ENCODE measurements at places on chromosomes 12 and 14.

DNA sequence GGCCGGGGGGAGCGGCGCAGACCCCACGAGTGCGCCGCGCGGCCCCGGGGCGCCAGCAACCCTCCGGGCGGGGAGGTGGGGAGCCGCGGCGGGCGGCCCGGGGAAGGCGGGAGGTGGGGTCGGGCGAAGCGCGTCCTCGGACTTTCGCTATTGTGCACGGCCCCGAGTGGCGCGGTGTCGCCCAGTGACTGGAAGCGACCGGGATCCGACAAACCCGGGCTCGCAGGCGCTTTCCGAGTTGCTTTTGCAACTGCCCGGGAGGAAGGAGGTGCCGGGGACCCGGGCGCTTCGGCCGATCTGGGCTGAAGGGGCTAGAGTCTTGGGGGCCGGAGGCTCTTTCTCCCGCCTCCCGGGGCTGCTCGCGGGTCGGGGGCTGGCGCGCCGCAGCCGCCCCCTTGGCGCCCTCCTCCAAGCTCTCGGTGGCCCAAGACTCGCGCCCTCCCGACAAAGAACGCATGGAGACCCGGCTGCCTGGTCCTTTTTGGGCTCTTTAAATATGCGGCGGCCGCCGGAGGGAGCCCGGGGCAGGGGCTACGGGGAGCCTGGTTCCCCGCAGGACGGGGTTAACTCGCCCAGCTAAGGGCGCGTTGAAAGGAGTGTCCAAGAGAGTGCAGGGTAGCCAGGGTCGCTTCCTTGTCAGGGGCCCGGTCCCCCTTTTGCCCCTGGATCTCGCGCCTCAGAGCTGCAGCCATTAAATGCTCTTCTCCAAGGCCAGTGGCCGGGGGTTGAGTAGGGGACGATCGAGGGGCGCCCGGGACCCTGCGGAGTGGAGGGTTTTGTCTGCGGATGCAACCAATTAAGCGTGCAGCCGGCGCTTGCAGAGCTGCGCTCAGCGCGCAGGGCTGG, 1.4 kb downstream of the HMGA2 start:
- no peak for DNase-seq

- peak; percentile 26 for DNase-seq
Observed at GRCh38 chr14:93301821-93302447, 30.9 kb downstream of the BTBD7 start.

DNA sequence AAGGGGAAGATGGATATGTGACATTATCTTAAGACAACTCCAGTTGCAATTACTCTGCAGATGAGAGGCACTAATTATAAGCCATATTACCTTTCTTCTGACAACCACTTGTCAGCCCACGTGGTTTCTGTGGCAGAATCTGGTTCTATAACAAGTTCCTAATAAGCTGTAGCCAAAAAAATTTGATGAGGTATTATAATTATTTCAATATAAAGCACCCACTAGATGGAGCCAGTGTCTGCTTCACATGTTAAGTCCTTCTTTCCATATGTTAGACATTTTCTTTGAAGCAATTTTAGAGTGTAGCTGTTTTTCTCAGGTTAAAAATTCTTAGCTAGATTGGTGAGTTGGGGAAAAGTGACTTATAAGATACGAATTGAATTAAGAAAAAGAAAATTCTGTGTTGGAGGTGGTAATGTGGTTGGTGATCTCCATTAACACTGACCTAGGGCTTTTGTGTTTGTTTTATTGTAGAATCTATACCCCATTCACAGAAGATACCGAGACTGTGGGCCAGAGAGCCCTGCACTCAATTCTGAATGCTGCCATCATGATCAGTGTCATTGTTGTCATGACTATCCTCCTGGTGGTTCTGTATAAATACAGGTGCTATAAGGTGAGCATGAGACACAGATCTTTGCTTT, 36.9 kb downstream of the PSEN1 start:
- peak; percentile 68 for DNase-seq

DNA sequence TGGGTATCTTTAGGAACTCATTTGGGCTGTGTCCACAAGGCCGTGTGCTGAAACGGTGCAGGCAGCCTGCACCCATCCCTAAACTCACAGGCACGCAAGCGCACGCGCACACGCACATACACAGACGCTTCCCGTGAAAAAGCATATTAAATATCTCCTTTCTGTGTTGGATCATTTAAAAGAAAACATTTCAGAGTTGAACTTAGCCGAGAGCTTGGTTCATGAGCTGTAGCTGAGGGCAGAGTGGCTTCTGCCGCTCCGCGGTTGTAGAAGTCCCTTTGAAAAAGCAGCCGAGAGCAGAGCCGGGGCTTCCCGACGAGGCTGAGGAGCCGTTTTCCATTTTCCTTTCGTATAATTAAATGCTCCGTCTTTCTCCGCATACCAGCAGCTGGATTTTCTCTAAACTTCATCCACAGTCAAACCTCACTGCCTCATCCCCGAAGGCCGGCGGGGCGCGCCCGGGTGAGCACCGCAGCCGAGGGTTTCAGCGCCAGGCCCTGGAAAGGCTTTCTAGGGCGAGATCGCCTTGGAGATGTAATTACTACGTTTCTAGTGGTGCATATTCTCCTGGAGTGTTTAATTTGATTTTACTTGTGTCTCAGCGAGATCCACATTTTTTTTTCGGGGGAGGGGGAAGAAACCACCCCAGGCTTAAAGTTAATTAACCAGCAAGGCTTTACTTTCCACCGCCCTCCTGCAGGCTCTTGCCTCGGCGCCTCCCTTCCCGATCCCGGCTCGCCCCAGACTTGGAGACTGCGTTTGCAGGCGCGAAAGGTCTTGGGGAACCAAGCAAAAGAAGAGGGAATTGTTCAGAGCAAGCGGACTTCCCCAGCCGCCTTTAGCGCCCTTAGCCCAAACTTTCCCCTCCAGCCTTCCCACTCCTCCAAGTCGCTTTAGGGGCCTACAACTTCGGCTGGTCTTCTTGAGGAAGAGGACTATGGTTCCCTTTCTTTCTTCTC, 3.0 kb upstream of the HOXC13 start:
- DNase-seq, result no peak

- DNase-seq, result no peak
Observed at GRCh38 chr12:77800501-77800900, 30.2 kb upstream of the NAV3 start.

- peak; percentile 79 for DNase-seq
Observed at GRCh38 chr12:22443379-22444316, 100.7 kb downstream of the C2CD5 start.

GRCh38 chr12:41250748-41251147, 62.6 kb downstream of the PDZRN4 start:
- peak; percentile 29 for DNase-seq

GRCh38 chr14:93329965-93330608, 2.7 kb downstream of the BTBD7 start:
- no peak for DNase-seq

DNA sequence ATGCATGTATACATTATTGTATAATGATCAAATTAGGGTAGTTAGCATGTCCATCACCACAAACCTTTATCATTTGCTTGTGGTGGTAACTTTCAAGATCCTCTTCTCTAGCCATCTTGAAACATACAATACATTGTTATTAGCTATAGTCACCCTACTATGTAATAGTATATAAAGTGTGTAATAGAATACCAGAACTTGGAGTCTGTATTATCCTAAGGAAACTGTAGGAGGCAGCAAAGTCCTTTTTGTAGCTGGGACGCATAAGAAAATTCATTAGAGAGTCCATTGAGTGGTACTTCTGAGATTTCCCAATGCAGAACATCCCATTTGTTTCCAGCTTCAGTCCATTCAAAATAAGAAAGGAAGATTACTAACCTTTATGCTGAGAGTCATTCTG, 325.9 kb upstream of the LRFN5 start:
- peak; percentile 12 for DNase-seq

GRCh38 chr14:24633353-24633752, 637 bp downstream of the GZMB start:
- no peak for DNase-seq

- DNase-seq, result peak; percentile 97
Observed at GRCh38 chr14:24171422-24172260, at the start of gene REC8. Gene REC8, plus strand, starts transcription at chr14:24172080. Its CDS starts 473 bp downstream, at chr14:24172553.

GRCh38 chr14:95197551-95197950, 40.2 kb upstream of the DICER1 start:
- no peak for DNase-seq

DNA sequence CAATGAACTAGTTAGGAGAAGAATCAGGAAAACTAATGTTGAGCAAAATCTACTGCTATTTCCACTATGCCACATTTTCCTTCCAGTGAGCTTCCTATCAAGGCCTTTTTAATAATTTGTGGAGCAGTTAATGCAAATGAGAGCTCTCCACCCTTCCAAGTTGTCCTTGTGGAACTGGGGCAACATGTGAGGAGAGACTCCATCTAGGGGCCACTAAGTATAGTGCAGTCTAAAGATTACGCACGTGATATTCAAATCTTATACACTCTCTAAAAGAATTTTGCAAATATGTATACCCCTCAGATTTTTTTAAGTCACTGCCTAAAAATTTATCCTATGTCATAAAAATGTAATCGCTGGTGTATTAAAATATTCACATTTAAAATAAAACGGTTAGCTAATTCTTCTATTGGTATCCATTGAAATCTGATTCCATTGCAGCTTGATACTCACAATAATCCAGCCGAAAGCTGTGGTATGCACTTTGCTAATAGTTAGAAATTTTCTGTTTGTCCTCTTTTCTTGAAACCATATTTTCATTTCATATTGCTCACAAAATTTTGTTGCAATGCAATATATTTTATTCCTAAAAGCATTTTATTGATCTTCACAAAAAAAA, 100.1 kb downstream of the PAH start:
- DNase-seq, result peak; percentile 14

GRCh38 chr14:97724265-97724731, 927.1 kb downstream of the VRK1 start:
- no peak for DNase-seq

GRCh38 chr14:100588671-100589070, 1.5 kb upstream of the BEGAIN start:
- DNase-seq, result no peak

DNA sequence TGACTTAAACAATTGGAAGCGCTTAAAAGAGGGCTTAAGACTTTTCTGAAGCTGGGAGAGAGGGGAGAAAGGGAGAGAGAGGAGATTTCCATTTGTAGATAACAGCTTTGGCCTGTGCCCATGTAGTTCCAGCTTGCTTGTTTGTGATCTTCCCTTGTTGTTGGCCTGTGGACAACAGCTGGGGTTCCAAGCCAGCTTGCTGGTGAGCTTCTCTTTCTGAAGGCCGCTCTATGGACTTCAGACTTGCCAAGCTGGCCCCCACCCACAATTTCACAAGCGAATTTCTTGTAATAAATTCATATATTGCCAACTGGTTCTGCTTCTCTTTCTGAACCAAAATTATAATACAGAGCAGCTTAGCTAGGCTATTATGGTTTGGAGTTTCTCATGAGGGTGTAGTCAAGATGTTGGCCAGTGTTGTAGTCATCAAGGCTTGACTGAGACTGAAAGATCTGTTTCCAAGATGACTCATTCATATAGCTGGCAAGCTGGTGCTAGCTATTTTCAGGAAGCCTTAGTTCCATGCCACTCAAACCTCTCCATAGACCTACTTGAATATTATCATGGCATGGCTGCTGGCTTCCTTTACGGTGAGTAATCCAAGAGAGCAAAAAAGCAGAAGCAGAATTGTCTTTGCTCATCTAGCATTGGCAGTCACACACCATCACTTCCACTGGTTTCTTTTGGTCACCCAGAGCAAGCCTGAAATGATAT, 89.4 kb downstream of the ATP23 start:
- DNase-seq, result no peak

- DNase-seq, result no peak
Observed at GRCh38 chr12:115377230-115377629, 693.3 kb upstream of the TBX3 start.

- peak; percentile 29 for DNase-seq
Observed at GRCh38 chr12:100348657-100349454, 8.0 kb upstream of the SLC17A8 start.

GRCh38 chr12:72075401-72075800, 136.8 kb downstream of the TPH2 start:
- DNase-seq, result no peak

GRCh38 chr14:105316968-105317510, 2.5 kb downstream of the PACS2 start:
- DNase-seq, result no peak

DNA sequence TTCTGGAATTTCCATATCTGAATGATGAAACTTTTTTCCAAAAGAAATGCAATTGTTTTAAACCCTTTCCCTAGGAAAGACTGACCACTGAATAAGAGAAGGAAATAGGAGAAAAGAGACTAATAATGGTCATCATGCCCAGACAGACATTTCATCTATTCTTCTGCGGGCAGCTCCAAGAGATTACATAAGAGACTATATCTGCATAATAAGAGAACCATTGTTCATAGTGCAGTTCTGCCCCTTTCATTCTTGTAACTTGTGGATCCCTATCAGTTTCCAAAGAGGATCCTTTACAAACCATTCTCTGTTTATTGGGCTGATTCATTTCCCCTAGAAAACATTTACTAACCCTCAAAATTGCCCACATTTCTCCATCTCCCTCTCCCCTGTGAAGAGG, 197.8 kb downstream of the FSCB start:
- DNase-seq, result no peak

GRCh38 chr12:4356041-4356327, 23.5 kb downstream of the FGF23 start:
- peak; percentile 15 for DNase-seq

DNA sequence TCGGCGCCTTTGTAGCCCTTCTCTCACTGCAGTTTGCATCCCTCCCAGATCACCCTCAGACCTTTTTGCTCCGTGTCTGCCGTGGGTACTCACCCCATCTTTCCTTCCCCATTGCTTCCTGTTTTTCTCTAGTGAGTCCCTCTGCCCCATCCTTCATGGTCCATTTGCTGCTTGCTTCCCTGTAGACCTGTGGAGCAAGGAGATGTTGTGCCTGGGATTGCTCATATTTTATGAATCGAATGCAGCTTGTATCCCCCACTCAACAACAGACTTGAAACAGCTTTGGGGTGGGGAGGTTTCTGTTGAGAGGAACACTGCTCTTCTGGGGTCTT, 661 bp downstream of the DENR start:
- no peak for DNase-seq

DNA sequence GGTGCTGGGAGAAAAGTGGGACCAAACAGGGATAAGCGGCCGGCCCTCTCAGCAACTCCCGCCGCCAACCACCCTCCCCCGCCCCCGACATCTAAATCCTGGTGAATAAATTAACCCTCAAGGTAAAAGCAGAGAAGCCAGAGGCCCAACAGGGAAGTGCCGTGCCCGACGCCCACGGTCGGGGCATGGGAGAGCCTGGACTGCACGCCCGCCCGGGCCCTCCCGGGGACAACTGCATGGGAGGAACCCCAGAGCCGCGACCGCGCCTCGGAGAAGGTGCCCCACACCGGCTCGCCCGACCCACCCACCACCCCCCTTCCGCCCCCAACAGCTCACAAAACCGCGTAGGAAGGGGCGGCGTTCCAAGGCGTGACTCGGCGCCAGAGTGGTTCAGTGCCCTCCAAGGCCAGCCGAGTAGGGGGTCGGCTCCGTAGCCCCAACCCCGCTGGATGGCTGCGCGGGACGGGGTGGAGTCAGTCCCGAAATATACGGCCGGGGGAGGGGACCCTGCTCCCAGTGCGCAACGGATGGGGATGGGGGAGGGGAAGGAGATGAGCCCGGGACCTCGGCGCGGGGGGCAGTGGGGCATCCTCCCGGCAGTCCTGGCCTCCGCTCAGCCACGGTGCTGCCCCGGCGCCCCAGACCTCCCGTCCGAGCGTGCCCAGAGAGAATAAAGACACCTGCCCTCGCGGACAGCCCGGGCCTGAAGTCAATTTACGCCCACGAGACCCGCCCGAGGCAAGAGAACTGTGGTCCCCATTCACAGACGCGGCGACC, 732 bp downstream of the SLC25A29 start:
- DNase-seq, result peak; percentile 31
